ENCODE measurements at places on chromosomes 5 and 9. TPM values are rescaled to one million over a fixed set of nuclear protein-coding genes. Genes with fewer than 3 reads are reported as not detected.

- DNase-seq, result peak; percentile 5
Observed at GRCh38 chr9:136011703-136012496, 50.7 kb upstream of the UBAC1 start.

GRCh38 chr5:104170926-104171325, 608.3 kb upstream of the NUDT12 start:
- no peak for DNase-seq

NIPBL gene
- total RNA-seq, result 56.5 TPM

SOHLH1 gene
- not detected for total RNA-seq

PCDHB12 gene
- total RNA-seq, result 1.2 TPM

Data from renal cortical epithelial cell (primary cell).